ENCODE measurements at places on chromosomes 16 and 17. TPM values are rescaled to one million over a fixed set of nuclear protein-coding genes. Genes with fewer than 3 reads are reported as not detected.

The SAMD14 gene
- 0.07 TPM for total RNA-seq

DNA sequence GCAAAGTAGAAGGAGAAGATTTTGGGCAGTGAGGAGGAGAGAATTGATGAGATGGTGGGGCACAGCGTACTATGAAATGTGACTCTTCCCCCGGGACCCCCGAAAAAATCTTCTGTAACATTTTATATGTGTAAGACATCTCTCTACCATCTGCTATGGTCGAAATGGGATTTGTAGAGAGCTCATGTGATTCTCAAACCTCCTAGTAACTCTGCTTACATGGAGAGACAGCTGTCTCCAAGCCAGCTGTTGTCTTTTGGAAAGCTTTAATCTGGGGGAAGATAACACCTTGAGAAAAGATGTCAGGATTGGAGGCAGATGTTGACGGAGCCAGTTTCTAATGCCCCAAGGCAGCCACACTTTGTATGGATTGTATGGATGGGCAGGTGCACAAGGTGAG, 94.1 kb downstream of the PRKCB start:
- DNase-seq = no peak
- H3K4me3 ChIP-seq = no peak overlapping the region
- H3K4me1 ChIP-seq = no peaks in the 10 kb centered on the region

- H3K27me3 ChIP-seq = no peaks in the 10 kb centered on the region
- H3K4me1 ChIP-seq = peaks cover 33% of the 10 kb centered on the region
- H3K27ac ChIP-seq = no peak overlapping the region
- H3K4me3 ChIP-seq = no peak overlapping the region
- H3K36me3 ChIP-seq = no peaks in the 10 kb centered on the region
Observed at GRCh38 chr16:69479775-69480174, 55.4 kb downstream of the CYB5B start.

DNA sequence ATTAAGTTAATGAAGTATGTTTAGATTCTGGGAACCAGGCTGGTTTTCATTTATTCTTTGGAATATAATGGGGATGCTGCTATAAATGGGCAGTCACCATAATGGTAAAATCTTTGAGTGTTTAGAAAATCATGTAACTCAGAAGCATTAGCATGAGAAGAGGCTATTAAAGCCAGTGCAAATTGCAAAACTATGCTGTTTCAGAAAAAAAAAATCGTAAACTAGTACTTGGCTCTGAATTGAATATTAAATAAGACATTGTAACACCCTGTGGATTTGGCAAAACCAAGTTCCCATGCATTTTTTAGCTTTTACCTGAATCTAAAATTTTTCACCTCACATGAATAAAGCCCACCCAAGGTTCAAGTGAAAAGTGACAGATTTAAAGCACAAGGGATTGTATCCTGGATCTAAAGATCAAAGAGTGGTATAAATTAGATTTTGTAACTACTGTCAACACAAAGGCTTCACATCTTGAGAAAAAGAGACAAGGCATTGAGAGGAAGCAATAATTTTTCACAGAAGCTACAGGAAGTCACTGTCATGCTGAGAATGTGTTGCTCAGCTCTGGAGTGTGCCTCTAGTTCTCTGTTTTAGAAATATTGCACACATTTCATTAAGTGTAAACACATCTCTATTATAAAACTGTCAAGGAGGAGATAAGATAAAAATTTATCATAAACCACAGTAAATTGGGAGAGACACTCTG, 142.2 kb downstream of the ABCA8 start:
- DNase-seq = no peak
- no peaks in the 10 kb centered on the region for H3K27me3 ChIP-seq
- H3K4me3 ChIP-seq = no peak overlapping the region
- H3K27ac ChIP-seq = no peak overlapping the region
- no peaks in the 10 kb centered on the region for H3K36me3 ChIP-seq

The JPT1 gene
- total RNA-seq = 237 TPM
